ENCODE measurements at places on chromosomes 3 and 15.

DNA sequence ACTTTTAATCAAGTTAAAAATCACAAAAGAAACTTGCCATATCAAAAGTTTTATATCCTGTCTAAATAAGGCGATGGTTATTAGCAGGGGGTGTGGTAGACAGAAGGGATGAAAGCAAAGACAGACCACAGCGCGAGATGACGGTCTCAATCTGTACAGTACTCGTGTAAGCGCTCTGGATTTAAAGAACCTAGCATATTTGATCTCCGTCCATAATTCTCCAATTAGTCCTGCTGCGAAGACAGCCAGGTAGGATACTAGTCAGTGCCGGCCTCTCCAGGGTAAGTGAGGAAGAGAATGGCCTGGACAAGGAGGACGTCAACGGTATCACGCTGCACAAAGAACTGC, 701 bp downstream of the SGO1 start:
- DNase-seq, result no peak

- DNase-seq, result no peak
Observed at GRCh38 chr3:15148614-15149013, 49.7 kb upstream of the RBSN start.

DNA sequence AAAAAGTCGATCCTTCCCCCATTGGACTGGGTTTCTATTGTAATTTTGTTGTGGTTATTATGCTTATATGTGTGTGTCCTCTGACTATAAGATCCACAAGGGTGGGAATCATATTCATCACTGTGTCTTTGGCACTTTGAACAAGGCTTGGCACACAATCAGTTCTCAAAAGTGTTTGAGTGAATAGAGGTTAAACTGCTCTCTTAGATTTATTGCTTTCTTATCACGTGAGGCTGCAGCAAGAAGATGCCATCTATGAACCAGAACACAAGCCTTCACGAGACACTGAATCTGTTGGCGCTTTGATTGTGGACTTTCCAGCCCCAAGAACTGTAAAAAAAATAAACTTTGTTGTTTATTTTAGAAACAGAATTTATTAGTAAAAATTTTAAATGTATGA, 295.0 kb upstream of the MDFIC2 start:
- no peak for DNase-seq

- no peak for DNase-seq
Observed at GRCh38 chr15:84898761-84899160, 14.3 kb downstream of the SLC28A1 start.

- DNase-seq, result no peak
Observed at GRCh38 chr3:112122870-112123269, 10.2 kb downstream of the GCSAM start.

GRCh38 chr15:67042551-67043142, 22.8 kb upstream of the SMAD3 start:
- no peak for DNase-seq

- peak; percentile 21 for DNase-seq
Observed at GRCh38 chr3:194137008-194137505, 1.1 kb downstream of the HES1 start.

DNA sequence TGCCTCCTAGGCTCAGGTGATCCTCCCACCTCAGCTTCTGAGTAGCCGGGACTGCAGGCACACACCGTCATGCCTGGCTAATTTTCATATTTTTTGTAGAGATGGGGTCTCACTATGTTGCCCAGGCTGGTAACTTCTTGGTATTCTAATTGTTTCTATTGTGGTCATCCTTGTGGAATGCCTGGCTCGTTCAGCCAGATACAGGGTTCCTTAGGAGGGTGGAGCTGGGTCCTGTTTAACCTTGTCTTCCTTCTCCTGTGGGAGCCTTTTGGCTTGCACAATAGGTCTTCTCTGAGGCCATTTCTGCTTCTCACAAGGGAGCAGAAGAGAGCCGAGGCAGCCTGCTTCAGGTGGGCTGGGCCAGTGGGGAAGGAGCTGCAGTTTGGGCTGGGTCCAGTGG, 15.7 kb downstream of the PLEKHO2 start:
- DNase-seq, result no peak

- no peak for DNase-seq
Observed at GRCh38 chr3:82493858-82494257, 732.4 kb upstream of the GBE1 start.

DNA sequence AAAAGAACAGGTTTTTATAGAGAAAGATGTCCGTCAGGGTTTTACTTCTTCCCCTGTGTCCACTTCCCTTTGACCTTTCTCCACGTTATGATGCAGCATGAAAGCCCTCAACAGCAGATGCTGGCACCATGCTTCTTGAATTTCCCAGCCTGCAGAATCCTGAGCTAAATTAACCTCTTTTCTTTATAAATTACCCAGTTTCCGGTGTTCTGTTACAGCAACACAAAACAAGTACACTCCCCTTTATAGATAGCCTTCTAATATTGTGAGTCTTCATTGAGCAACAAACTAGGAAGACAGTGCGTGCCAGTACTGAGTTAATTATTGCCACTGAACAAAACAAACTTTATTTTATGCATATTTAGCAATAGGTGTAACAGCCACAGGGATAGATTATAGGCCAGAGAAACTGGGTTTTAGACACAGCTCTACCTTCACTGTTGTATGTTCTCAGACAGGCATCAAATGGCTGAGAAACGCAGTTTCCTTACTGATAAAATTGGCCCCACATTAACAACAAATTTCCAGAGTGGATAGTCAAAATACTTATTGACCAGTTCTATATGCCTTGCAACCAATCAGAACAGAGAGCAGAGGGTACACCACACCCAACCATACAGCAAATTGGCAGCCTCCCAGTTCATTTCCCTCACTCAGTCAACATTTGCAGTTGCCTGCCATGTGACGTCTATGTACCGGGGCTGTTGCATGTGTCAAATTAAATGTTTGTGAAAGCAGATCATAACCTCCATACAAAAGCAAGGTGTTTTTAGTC, 14.4 kb upstream of the TBL1XR1 start:
- no peak for DNase-seq

GRCh38 chr3:100254168-100254777, 6.5 kb upstream of the TBC1D23 start:
- DNase-seq, result peak; percentile 24

DNA sequence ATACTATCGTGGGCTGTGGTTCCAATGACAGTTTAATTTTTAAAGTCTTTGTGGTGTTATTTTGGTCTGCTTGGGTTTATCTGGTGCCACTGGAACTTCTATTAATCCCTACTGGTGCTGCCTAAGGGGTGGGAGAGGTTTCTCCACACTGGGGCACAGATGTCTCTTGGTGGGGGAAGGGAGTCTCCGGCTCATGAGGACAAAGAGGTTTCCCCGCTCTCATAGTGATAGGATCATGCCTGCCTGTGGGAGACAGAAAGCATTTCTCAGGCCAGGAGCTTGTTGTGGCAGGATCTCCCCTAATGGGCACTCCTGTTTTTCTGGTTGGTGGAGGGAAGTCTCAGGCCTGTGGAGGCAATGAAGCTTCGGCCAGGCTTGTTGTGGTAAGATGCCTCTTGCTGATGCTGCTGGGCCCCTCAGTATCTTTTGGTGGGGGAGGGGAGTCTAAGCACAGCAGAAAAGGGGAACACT, 84.3 kb upstream of the THRB start:
- no peak for DNase-seq

- DNase-seq, result no peak
Observed at GRCh38 chr3:153731071-153731470, 390.1 kb upstream of the ARHGEF26 start.

- DNase-seq, result no peak
Observed at GRCh38 chr3:37214076-37214475, 39.7 kb upstream of the LRRFIP2 start.

GRCh38 chr15:58036579-58036978, 28.9 kb downstream of the ALDH1A2 start:
- no peak for DNase-seq

GRCh38 chr15:48370460-48370859, 39.2 kb downstream of the DUT start:
- DNase-seq, result no peak

GRCh38 chr15:90701880-90702630, 15.1 kb upstream of the BLM start:
- DNase-seq, result no peak

GRCh38 chr15:68755731-68756130, 65.0 kb downstream of the ANP32A start:
- DNase-seq, result no peak

DNA sequence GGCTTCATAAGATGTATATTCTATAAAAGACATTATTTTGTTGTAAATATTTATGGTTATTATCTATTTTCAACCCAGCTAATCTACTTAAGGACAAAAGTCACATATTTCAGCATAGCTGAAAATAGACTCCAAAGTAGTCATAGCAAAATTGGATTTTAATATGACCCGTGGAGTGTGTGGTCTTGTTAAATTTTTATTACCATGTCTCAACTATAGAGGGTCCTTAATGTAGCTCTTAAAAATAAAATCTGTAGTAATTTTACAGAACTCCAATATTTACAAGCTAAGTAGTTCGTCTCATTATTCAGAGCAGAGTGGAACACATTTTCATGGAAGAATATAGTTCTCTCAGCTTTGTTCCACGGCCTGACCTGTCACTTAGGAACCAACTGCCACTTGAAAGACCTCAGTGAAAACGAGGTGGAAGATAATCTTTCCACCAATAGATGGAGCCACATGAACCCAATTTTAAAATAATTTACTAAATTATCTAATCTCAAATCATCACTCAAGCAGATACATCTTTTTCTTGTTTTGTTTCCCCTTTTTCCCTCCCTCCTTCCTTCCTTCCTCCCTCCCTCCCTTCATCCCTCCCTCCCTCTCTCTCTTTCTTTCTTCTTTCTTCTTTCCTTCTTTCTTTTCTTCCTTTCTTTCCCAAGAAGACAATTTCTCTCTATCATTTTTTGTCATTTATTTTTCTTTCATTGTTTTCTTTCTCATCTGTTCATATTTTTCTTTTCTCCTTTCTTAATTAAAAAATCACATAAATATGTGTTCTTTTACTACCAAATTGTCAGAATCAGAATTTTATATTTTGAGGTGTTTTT, 97.2 kb downstream of the CLDN1 start:
- DNase-seq, result no peak

DNA sequence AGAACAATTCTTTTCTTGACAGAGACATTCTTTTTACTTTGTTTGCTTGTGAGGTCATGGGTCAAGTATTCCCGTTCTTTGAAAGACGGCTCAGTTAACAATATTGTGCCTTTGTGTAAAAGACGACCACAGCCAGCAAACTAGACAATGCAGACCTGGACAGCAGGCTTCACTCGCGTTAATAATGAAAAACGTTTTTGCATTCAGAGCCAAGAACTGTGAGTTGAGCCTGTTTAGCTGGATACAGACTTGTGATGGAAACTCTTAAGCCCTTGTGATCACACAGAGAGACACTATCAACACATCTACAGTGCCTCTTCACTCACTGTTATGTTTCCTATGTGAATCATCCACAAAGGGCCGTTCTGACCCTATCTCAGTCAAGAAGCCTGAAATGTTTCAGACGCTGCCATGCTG, 37.3 kb upstream of the CMTM7 start:
- no peak for DNase-seq

DNA sequence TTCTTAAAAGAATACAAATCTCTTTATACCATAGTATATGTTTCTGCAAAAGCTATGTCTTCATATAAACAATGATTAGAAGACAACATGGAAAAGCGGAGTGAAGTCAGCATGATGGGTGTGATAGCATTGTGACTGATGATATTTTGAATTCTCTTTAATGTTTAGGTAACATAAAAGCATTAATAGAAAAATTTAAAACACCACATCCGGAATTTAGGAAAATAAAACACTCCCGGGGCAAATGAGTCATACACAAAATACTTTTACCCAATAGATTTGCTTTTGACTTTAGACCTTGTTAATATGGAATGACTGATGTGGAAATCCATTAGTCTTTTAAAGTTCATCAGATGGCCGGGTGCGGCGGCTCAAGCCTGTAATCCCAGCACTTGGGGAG, 134.7 kb downstream of the P3H2 start:
- no peak for DNase-seq

GRCh38 chr15:56098195-56098863, 104.9 kb upstream of the NEDD4 start:
- no peak for DNase-seq

DNA sequence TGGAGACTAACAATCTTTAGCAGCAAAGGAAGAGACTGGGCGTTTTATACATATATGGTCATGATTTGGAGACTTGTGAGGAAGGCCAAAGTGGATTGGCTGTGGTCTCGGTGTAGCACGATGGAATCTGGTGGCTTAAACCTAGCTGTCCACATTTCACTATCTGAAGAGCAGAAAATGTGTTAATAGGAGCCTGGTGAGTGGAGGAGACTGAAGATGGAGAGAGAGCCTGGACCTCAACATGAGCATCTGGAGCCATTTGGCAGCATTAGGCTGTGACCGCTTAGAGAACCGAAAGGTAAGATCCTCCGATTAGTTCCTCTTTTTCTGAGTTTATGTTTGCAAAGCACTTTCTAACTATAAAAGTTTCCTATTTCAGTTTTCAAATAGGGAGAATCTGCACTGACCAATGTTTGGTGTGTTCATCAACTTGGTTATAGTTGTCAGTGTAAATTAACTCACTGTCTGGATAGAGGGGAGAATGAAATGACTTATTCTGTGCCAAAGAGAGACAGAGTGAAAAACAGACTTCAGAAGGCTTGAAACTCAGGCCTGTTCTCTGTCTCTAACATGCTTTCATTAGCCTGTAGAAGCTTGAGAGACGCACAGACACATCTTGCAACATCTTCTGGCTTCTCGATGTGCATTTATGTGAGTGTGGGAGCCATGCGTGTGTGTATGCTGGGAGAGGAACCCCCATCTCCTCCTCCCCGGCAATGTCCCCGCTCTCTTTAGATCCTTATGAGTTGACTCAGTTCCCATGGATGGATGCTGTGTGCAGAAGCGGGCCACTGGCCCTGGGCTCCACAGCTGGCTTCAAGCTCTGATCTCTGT, 244.7 kb upstream of the TBL1XR1 start:
- DNase-seq, result no peak

- DNase-seq, result no peak
Observed at GRCh38 chr3:179181993-179182551, 33.9 kb downstream of the PIK3CA start.

- DNase-seq, result no peak
Observed at GRCh38 chr3:67291287-67292252, 293.5 kb downstream of the KBTBD8 start.

- no peak for DNase-seq
Observed at GRCh38 chr3:179695672-179696313, 43.0 kb downstream of the USP13 start.

- DNase-seq, result no peak
Observed at GRCh38 chr15:80946576-80946975, 43.0 kb downstream of the MESD start.

- no peak for DNase-seq
Observed at GRCh38 chr3:194268654-194269512, 82.2 kb downstream of the CPN2 start.

DNA sequence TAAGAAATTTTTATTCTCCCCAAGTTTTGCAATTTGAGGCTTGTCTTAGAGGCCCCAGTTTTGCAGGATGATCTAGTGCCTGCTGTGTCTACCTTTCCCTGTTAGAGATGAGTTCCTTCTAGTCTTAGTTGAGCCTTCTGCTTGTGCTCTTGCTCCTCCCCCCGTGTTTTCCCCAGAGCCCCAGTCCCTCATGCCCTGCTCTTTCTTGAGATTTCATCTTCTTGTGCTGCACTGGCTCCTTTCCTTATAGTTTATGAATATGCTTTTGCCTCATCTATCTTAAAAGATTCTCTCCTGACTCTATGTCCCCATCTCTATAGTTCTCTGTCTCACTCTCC, 4.7 kb downstream of the GAP43 start:
- DNase-seq, result no peak

GRCh38 chr3:46114323-46114988, 87.2 kb upstream of the XCR1 start:
- no peak for DNase-seq

GRCh38 chr3:37603722-37604121, 258.0 kb upstream of the CTDSPL start:
- DNase-seq, result no peak

All from activated CD4-positive, alpha-beta T cell treated with anti-CD3 and anti-CD28 coated beads for 4 hours (primary cell).